ENCODE measurements at places on chromosomes 12 and 14.

GRCh38 chr14:33617154-33617553, 333.7 kb downstream of the EGLN3 start:
- DNase-seq, result no peak

DNA sequence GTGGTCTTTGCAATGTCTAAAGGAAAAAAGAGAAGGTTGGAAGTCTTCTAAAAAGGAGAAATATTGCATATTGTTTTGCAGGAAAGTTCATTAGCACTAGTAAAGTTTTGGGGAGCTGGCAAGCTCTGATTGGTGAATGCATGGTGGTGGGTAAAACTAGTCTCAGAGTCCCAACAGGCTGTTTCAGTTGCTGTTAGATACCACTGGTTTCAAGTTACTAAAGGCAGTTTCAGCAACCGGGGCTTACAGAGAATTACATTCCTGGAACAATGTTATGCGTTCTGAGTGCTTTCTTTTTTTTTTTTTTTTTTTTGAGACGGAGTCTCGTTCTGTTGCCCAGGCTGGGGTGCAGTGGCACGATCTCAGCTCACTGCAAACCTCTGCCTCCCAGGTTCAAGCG, 208.2 kb downstream of the EPS8 start:
- no peak for DNase-seq

DNA sequence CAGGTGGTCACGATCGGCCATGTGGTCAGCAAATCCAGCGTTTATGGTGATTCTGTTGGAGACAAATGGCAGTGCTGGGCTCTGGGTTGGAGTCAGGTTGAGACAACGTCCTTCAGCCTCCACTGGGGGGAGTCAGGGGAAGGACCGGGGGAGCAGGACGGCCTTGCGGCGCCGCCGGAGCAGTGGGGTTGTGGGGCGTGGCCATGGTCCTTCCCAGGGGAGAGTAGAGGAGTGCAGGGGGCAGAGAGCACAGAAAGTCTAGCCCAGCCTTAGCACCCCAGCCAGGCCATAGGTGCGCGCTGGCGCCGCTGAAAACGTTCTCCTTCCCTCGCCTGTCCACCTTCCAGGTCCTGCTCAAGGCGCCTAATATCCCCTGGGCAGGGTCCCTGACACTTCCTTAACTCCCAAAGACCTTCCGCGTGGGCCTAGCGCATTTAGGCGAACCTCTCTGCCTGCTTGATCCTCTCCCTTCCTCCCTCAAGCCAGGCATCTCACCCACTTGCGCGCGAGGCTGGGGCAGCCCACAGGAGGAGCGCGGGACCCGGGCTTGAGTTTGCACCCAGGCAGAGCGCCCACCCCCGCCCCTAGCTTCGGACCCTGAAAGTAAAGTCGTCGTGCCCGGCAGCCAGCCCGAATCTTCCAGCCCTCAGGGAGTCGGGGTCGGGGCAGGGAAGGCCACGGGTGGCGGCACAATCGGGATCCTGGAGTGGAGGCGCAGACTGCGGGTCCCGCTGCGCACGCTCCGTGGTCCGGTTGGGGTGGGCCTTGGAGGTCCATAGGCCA, 3.1 kb upstream of the KIF26A start:
- no peak for DNase-seq

DNA sequence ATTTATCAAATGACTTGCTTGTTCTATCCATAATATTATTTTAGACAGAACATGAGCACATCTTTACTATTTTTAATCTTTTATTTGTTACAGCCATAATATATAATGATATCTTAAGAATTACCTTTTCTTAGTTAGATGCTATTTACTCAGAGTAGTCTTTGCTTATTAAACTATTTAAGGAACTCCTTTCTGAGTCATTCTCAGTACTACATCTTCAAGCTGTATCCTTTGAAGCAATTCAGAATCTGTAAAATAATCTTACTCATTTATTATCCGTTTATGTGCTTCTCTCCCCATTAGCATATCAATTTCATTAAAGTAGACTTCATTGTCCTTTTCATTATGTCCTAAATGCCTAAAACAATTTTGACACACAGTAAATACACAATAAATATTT, 240.4 kb upstream of the FAR2 start:
- no peak for DNase-seq

- DNase-seq, result no peak
Observed at GRCh38 chr12:53265783-53266182, 2.3 kb upstream of the ESPL1 start.

GRCh38 chr14:77869340-77869739, 69.4 kb downstream of the ADCK1 start:
- no peak for DNase-seq

DNA sequence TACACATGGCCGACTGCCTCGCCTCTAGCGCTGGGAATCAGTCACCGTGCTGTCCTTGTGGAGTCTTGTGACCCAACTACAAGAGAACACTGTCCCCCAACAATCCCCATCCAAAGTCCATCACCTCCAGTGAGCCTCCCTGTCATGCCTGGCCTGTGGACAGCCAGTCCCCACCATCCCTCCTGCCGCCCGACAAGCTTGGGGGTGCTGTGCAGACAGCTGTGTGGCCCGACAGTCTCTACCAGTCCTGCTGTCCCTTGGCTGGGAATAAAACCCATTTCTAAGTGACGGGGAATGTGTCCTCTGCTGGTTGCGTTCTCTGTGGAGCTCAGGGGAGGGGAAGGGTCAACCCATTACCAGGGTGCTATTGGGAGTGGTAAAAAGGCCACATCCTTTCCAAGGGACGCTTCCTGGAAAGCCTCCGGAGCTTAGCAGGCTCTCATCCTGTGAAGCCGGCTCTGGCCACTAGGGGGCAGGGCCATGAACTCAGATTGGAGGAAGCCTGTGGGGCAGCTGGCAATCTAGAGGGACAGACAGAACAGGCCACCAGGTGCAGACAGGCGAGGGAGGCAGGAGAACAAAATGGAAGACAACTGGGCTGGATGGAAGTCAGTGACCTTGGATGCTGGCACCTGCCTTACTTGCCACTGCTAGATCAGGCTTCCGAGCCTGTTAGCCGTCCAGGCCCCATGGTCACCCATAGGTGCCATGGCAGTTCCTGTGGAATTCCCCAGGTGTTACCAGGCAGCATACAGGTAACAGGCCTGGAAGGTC, 12.0 kb upstream of the BLTP3B start:
- no peak for DNase-seq

Data from muscle of arm (tissue), 14 donors.